ENCODE measurements at places on chromosomes 16 and 17.

DNA sequence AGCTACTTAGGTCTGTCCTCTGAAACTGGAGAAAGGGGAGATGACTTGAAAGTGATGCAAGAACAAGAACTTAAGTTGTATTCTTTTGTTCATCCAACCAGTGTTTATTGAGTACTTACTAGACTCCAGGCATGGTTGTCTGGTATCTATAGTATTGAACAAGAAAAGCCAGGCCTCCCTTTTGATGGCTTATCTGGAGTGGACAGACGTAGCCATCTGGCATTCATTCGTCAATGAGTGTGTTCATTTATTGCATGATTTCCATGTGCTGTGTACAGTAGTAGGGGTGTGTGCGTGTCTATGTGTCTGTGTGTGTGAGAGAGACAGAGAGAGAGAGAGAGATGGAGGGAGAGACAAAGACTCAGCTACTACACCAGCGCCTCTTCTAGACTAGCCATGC, 9.2 kb downstream of the ABAT start:
- no peak for DNase-seq

- no peak for DNase-seq
Observed at GRCh38 chr17:31472137-31472536, 80.7 kb downstream of the RAB11FIP4 start.

DNA sequence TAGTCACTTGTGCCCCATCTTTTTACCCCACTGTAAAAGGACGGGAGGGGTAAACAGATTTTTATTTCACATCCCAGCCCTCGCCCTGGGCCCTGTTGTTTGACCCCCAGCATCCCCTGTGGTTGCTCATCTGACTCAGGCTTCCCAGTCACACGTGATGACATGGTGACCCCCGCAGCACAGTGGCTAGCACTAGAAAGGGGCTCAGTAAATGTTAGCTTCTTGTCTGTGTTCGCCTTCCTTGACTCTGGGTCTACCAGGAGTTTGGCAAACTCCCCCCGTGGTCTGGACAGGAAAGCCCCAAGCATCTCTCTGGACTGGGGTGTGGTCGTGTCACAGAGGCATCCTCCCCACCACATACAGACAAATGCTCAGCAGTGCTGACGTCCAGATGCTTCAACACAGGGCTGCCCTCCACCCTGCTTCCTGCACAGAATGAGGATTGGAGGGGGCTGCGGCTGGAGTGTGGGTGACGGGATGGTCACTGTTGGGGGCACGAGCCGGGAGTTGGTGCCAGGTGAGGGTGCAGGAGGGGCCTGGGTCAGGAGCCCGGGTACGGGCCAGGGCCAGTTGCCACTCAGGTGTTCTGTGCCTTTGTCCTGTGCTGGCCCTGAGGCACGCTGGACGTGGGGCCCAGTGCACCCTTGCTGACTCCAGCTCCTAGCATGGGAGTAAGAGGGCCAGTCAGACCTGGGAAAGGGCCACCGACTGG, 69.1 kb downstream of the METRNL start:
- DNase-seq = no peak

GRCh38 chr16:3874242-3874641, 6.3 kb downstream of the CREBBP start:
- DNase-seq = no peak

- peak; percentile 84 for DNase-seq
Observed at GRCh38 chr16:27515874-27516353, 33.8 kb downstream of the GTF3C1 start.

DNA sequence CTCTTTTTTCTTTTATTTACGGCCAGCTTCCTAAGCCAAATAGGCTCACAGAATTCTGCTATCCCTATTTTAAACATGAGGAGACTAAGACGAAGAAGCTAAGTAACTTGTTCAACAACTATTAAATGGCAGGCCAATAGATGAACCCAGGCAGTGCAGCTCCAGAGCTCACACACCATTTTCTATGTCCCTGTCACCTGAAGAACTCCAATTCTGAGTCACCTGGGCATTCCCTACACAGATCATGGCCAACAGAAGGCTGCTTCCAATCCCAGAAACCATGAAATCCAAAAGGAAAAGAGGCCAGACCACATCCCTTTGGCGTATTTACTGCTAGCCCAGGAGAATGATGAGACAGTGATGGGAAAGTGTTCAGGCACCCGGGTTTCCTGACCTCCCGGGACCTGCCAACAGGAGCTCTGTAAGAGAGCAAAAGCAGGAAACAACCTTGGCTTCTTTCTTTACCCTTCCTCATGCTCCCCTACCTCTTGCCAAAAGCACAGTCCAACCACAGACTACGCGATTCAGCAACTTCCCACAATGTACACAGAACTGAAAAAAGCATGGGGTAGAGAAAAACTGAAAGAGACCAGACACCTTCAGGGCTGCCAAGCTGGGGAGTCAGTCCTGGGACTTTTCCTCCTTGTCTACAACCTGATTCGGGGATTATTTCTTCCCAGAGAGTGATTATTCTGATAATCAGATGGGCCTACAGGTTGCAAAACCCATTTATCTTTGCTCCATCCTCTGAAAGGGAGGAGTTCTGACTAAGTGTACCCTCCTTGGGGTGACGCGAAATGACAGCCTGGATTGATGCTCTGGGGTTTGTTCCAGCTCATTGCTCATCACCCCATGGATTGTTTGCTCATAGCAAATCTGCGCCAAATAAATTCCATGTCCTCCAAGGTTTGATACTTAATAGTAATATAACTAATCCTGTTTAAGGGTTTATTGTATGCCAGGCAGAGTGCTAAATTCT, 47.8 kb upstream of the HAS3 start:
- DNase-seq = no peak

DNA sequence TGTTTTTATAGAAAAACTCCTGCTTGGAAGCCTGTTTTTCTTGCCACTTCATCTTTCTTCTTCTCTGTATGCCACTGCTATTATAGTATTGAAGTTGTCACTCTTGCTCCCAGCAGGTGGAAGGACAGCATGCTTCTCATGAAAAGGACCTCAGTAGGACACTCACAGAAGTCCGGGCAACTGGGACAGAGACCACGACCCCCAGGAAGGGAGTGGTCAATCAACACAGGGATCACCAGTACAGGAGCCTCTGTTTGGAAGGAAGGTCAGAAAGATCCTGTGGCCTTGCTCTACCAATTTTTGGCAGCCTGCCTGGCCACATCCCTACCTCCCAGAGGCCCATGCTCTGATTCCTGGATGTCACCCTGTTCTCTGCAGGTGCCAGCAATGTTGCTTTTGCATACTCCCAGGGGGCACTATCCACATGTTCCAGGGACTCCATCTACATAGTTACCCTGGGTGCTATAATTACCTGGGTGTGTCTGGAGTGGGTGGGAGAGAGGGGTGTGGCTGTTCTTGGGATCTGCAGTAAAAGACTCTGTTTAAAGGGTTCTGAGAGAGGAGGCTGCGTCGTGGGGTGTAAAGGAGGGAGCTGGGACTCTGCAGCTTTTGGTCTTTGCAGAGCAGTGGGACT, 13.7 kb upstream of the AKAP10 start:
- DNase-seq = no peak

GRCh38 chr16:55115506-55115905, 184.8 kb downstream of the IRX5 start:
- DNase-seq = no peak

DNA sequence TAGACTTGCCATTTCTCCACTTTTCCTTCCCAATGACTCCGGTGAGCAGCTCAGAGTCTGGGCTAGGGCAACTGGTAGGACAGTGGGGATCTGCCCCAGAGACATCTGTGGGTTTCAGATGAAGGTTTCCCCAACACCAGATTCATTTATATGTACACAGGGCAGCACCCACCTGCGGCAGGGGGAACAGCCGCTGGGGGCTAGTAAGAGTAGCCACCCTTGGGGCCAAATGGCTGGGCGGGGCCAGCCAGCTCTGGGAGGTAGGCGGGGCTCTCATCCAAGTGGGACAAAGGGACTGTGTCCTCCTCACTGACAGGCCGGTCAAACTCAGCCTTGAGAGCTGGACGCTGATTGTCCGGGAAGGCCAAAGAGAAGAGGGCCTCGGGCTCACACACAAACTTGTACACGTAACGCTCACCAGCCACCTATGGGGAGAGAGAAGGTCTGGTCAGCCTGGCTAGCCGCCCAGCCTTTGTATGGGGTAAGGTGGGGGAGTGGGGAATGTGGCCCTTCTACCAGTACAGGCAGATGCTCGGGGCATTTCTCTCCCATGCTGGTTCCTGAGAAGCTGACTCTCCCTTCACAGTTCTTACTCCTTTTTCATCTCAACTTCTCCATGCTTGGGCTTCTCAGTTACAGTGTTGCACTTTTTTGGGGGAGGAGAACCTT, 17.7 kb downstream of the ETV4 start:
- DNase-seq = no peak

DNA sequence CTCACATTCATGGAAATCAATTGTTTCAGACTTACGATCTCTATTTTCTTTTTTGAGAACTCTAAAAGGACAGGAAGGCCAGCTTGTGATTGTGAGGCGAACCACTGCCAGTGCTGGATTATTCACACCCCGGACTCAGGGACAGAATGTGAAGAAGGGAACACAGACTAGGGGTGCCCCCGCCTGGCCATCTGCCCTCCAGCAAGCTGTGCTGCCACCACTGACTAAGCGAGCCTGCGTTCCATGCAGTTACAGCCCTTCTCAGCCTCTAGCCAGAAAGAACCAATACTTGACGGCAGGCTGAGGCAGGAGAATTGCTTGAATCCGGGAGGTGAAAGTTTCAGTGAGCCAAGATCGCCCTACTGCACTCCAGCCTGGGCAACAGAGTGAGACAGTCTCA, 2.8 kb downstream of the HAGH start:
- DNase-seq = peak; percentile 49

DNA sequence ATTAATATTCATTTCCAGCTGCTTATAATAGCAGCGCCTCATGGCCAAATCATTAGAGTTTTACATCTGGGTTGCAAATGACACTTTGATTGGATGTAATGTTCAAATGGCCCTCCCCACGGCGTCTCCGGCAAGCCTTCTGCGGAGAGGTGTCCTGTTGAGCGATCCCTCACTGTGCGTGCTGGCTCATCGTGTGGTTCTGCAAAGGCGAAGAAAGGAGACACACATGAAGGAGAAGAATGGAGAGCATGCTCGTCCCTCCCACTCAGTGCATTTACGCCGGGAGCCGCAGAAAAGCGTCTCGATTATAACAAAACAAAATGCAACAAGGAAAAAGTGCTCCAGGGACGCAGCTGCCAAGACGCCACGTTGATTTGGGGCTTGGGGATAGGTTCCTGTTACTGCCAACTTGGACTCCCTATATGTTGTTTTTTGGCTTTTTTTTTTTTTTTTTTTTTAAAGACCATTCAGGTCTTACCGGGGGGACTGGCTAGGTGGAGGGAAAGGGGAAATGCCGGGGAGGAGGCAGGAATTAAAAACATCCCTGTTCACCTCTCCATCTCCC, 117.6 kb downstream of the C16orf78 start:
- DNase-seq = no peak

DNA sequence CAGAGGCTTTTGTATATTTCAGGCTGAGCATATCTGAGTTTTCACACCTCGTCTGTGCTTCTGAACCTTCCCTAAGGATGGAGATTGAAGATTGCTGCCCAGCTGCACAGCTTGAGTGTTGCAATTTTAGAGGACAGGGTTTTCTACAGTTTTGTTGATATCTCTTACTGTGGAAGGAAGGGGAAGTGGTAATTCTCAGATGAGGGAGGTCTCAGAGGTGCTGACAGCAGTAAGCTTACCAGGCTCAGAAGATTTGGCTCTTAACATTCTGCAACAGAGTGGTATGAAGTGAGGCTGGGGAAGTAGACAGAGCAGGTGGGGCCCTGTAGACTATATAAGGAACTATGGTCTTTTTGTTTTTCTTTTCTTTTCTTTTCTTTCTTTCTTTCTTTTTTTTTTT, 45.8 kb upstream of the ARHGAP17 start:
- no peak for DNase-seq

DNA sequence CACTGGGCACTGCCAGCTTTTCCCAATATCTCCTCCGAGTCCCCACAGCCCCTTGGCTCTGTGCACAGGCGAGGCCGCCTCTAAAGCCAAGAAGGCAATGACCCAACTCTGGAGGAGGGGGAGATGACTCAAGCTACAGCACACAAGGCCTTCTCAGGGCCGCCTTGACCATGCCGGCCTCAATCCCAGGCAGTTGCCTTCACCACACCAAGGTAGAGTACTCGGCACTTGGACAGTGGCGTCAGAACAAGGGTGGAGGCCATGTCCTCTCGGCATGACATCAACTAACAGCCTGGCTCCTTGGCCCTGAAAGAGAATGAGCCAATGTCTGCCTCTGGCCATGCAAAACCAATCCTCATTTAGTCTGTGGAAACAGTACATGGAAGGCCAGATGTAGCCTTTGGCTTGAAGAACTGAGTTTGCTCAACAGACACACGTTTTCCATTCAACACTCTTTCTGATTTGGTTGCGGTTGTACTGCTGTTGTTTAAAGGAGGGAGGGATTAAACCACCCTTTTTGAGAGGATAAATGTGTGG, 139.6 kb downstream of the XYLT1 start:
- DNase-seq = no peak

DNA sequence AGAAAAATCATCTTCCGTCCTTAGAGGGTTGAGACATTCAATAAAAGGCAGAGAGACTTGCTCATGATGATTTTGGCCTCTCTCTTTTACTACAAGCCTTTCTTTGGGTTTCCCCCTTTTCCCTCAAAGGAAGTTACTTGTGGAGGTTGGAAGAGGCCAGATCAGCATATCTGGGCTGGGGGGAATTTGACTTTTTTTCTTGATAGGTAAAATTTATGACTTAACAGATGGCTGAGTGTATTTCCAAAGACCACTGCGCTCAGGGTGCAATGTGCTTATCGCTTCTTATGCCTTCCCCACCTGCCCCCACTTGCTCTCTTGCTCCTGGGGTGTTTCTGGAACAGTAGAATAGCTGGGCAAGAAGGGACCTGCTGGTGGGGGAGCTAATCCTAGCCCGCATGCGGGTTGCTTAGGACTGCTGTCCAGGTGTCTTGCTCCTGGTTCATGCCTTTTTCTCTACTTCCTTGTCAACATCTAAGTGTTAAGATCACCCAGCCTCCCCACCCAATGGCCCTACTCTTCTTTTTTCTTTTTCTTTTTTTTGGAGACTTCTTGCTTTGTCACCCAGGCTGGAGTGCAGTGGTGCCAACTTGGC, 131.9 kb downstream of the MSI2 start:
- DNase-seq = no peak

GRCh38 chr17:6455321-6455705, 11.1 kb downstream of the PIMREG start:
- DNase-seq = peak; percentile 63

DNA sequence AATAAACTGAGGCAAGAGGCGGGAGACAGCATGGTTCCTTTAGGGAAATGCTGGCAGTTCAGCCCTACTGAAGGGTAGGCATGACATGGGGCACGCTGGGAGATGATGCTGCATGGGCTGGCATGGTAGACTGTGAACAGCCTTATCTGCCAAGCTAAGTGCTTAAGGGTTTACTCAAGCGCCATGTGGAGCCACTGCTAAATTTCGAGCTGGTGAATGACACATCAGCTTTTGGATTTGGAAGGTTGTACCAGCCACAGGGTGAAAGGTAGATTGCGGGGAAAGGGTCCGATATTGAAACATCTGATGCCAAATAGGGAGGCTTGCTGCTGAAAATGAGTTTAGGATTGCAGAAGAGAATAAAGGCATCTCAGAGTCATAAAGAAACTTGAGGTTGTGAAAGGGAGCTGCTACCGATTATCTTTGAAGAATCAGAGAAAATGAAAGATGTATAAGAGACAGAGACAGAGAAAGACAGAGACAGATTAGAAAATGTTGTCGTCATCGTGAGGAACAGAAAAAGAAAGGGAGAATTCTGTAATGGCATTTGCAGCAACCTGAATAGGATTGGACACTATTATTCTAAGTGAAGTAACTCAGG, 16.3 kb downstream of the PIK3R5 start:
- DNase-seq = no peak
